ENCODE measurements at places on chromosomes 5 and 9.

DNA sequence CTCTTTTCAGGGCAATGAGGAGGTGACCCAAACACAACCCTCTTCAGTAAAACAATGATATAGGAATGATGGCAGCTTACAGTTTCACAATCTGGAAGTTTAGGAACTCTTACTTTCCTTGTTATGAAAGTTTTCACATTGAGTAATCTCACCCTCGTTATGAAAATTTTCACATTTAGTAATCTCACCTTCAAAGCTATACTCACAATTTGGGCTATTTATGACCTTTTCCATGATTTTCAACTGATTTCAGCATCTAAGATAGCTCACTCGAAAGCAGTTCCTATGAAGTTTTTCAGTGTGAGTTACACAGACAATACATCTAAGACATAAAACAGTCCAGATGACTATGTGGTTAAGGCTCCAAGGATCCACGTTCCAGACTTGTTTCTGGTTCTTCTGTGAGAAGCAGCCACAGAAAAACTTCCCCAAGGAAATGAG is 57.1 kb downstream of the FOXD1 start:
- no peak overlapping the region for H3K4me3 ChIP-seq
- peak overlapping the region; percentile 18 for H3K27ac ChIP-seq
- DNase-seq = no peak
- H3K36me3 ChIP-seq = no peaks in the 10 kb centered on the region
- H3K27me3 ChIP-seq = no peaks in the 10 kb centered on the region

GRCh38 chr5:27875148-27875547 is 836.8 kb upstream of the CDH9 start:
- H3K36me3 ChIP-seq = no peaks in the 10 kb centered on the region
- H3K27ac ChIP-seq = no peak overlapping the region
- H3K27me3 ChIP-seq = no peaks in the 10 kb centered on the region
- H3K4me3 ChIP-seq = no peak overlapping the region
- no peaks in the 10 kb centered on the region for H3K4me1 ChIP-seq

- DNase-seq = peak; percentile 91
- peaks cover 34% of the 10 kb centered on the region for H3K4me1 ChIP-seq
- H3K27me3 ChIP-seq = no peaks in the 10 kb centered on the region
- H3K4me3 ChIP-seq = no peak overlapping the region
Observed at GRCh38 chr5:134247428-134248224, 21.8 kb upstream of the PPP2CA start.

GRCh38 chr5:89324990-89325389 is 442.0 kb upstream of the MEF2C start:
- no peaks in the 10 kb centered on the region for H3K27me3 ChIP-seq
- no peak overlapping the region for H3K4me3 ChIP-seq
- no peak overlapping the region for H3K27ac ChIP-seq
- H3K4me1 ChIP-seq = no peaks in the 10 kb centered on the region
- no peaks in the 10 kb centered on the region for H3K36me3 ChIP-seq

- no peak overlapping the region for H3K27ac ChIP-seq
- H3K4me1 ChIP-seq = no peaks in the 10 kb centered on the region
- no peaks in the 10 kb centered on the region for H3K27me3 ChIP-seq
Observed at GRCh38 chr5:74464512-74465209, 175.9 kb downstream of the ENC1 start.

DNA sequence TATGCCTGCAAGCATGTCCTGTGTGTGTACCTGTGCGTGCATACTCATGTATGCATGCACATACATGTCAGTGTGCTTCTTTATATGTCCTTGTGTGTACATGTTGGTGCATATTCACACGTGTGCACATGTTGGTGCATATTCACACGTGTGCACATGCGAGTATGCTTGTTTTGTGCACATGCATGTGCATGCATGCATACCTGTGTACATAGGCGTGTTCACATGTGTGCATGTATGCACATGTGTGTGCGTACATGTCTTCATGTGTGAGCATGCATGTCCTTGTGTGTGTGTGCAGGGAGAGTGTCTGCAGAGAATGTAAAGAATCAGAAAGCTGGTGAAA is 72.2 kb upstream of the FCN2 start:
- H3K4me3 ChIP-seq = no peak overlapping the region
- H3K27me3 ChIP-seq = no peaks in the 10 kb centered on the region
- no peak overlapping the region for H3K27ac ChIP-seq

GRCh38 chr9:74817816-74818215 is 69.9 kb downstream of the TRPM6 start:
- H3K27ac ChIP-seq = no peak overlapping the region
- no peaks in the 10 kb centered on the region for H3K27me3 ChIP-seq
- no peaks in the 10 kb centered on the region for H3K4me1 ChIP-seq

- DNase-seq = no peak
- H3K4me3 ChIP-seq = no peak overlapping the region
- H3K27ac ChIP-seq = no peak overlapping the region
- H3K36me3 ChIP-seq = no peaks in the 10 kb centered on the region
- H3K27me3 ChIP-seq = no peaks in the 10 kb centered on the region
- H3K4me1 ChIP-seq = no peaks in the 10 kb centered on the region
Observed at GRCh38 chr5:2674456-2674855, 77.0 kb downstream of the IRX2 start.

GRCh38 chr5:170740551-170741205 is 42.8 kb upstream of the GABRP start:
- no peak for DNase-seq
- H3K27ac ChIP-seq = no peak overlapping the region
- no peaks in the 10 kb centered on the region for H3K36me3 ChIP-seq

DNA sequence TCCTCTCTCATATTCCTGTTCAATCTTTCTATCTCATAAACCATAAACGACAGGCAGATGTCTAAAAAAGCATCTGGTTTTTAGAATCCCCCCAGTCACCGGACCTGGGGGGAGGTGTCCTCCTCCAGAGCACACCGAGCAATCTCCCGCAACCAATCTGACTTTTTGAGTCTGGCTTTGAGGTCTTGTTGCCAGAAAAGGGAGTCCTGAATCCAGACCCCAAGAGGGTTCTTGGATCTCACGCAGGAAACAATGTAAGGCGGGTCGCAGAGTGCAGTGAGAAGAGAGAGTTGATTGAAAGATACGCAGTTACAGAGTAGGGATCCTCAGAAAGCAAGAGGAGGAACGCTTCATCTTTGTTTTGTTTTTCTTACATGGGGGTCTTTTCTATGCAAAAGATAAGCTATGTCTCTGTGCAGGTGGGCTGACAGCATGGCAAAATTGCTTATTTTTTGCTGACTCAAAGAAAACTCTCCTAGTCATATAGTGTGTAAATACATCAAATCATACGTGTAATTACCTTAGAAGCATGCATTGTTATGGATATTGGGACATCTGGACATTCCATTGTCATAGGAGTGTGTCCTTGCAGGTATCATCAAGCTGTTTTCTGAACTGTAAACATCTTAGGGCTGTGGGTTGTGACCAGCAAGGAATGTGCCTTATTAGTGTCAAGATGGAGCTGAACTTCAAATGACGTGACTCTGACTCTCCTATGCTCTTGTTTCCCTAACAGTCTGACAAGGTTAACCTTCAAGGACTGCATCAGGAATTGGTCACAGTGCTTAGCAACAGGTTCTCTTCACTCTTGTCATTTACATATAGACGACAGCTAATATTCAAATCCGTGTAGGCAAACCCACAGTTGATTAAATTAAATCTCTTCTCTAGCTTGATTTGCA is 159.3 kb upstream of the DAPK1 start:
- no peak overlapping the region for H3K27ac ChIP-seq
- H3K4me3 ChIP-seq = no peak overlapping the region
- H3K4me1 ChIP-seq = no peaks in the 10 kb centered on the region
- H3K36me3 ChIP-seq = no peaks in the 10 kb centered on the region
- H3K27me3 ChIP-seq = no peaks in the 10 kb centered on the region

DNA sequence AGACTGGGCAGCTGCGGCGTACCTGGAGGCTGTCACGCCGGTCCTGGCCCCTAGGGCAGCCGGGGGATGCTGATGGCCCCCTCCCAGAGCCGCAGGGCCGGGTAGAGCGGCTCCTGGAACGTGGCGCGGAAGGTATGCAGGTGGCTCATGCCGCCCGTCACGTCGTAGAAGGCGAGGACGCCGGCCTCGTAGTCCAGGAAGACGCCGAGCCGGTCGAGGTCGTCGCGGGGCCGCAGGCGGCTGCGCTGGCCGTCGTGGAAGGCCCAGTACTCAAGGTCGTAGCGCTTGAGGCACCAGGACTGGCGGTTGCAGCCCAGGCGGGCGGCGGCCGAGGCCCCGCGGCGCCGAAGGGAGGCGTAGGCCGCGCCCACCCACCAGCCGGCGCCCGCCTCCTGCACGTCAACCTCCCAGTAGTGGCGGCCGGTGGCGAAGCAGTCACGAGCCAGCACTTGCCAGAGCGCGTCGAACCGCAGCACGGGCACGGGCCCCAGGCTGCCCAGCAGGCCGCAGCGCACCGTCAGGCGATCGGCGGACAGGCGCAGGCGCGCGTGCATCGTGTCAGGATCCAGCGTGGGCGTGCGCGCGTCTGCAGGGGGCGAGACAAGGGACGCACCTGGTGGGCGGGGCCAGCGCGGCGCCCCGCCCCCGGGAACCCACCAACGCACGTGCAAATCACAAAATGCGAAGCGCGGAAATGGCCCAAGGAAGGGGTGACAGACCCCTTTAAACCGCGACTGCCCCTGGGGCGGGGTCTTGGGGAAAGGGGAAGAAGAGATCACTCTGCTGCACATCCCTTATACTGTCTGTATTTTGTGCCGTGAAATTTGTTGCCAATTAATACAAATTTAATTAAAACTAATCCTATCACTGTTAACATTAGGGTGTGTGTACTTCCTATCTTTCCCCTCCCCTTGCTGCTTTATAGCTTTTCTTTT is 31.2 kb downstream of the NANS start:
- H3K4me3 ChIP-seq = no peak overlapping the region
- H3K36me3 ChIP-seq = no peaks in the 10 kb centered on the region
- no peaks in the 10 kb centered on the region for H3K4me1 ChIP-seq
- no peaks in the 10 kb centered on the region for H3K27me3 ChIP-seq
- no peak for DNase-seq

- H3K27me3 ChIP-seq = no peaks in the 10 kb centered on the region
- H3K27ac ChIP-seq = peak overlapping the region; percentile 82
- DNase-seq = peak; percentile 60
- peaks cover 2% of the 10 kb centered on the region for H3K36me3 ChIP-seq
Observed at GRCh38 chr9:137611623-137612609, 6.4 kb downstream of the ARRDC1 start.

GRCh38 chr5:82754036-82754746 is 323.0 kb downstream of the TMEM167A start:
- no peaks in the 10 kb centered on the region for H3K36me3 ChIP-seq
- H3K27me3 ChIP-seq = no peaks in the 10 kb centered on the region
- no peak overlapping the region for H3K27ac ChIP-seq
- no peak for DNase-seq

- no peaks in the 10 kb centered on the region for H3K27me3 ChIP-seq
- H3K27ac ChIP-seq = no peak overlapping the region
- H3K4me1 ChIP-seq = no peaks in the 10 kb centered on the region
- H3K36me3 ChIP-seq = no peaks in the 10 kb centered on the region
- H3K4me3 ChIP-seq = no peak overlapping the region
- DNase-seq = no peak
Observed at GRCh38 chr5:60010328-60010727, 116.8 kb upstream of the PDE4D start.

DNA sequence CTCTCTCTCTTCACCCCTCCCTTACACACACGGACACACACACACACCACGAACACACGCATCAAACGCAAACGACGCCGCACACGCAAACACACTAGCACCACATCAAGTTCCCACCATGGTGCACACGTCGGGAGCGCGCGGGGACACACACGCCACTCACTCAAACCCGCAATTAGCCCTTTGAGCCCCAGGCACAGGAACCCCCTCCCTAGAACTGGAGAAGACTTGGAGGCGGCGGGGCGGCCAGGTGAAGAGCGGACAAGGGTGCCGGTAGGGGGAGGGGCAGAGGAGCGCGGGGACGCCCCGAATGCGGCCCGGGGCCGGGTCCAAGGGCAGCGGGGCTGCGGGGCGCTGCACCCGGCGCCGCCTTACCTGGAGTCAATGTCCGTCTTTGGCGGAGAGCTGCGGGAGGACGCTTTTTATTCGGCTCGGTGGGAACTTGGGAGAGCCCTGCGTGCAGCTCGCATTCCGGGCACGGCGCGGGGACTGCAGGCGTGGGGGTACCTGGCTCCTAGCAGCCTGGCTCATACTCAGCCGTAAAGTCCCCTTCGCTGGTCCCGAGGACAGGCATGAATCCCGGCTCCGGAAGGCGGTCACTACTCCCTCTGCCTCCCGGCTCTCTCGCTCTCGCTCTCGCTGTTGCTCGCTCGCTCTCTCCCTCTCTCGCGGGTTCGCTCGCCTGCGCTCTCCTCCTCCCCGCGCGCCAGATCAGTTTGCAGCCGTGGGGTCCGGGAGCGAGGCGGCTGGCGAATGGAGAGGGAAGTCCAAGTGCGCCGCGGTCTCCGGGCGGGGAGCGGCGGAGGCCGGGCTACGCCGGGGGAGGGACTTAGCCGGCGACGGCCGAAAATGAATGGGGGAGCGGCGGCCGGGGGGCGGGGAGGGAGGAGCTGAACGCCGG is at the start of gene BRINP1:
Gene BRINP1, minus strand, starts transcription at position 755 of the 901 bp plus-strand sequence. CDS start 56,080 bp downstream, outside the sequence.
- H3K36me3 ChIP-seq = no peaks in the 10 kb centered on the region
- DNase-seq = no peak
- no peaks in the 10 kb centered on the region for H3K27me3 ChIP-seq
- H3K27ac ChIP-seq = no peak within 1 kb of the TSS
- H3K4me1 ChIP-seq = no peaks in the 10 kb centered on the region

DNA sequence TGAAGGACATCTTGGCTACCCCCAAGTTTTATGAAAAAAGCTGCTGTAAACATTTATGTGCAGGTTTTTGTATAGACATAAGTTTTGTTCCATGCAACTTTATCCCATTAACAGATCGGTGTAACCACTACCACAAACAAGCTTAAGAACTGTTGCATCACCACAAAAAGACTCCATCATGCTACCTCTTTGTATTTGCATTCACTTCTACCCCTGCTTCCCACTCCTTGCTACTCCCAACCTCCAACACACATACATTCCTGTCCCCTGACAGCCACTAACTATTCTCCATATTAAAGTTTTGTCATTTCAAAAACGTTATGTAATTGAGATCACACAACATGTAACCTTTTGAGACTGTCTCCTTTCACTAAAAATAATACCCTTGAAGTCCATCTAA is 57.8 kb upstream of the LHFPL2 start:
- DNase-seq = no peak
- H3K36me3 ChIP-seq = no peaks in the 10 kb centered on the region
- H3K4me1 ChIP-seq = no peaks in the 10 kb centered on the region
- no peaks in the 10 kb centered on the region for H3K27me3 ChIP-seq

GRCh38 chr9:20562051-20562450 is 60.2 kb downstream of the MLLT3 start:
- no peak overlapping the region for H3K4me3 ChIP-seq
- H3K36me3 ChIP-seq = no peaks in the 10 kb centered on the region
- no peak overlapping the region for H3K27ac ChIP-seq
- no peaks in the 10 kb centered on the region for H3K27me3 ChIP-seq
- DNase-seq = no peak
- no peaks in the 10 kb centered on the region for H3K4me1 ChIP-seq

DNA sequence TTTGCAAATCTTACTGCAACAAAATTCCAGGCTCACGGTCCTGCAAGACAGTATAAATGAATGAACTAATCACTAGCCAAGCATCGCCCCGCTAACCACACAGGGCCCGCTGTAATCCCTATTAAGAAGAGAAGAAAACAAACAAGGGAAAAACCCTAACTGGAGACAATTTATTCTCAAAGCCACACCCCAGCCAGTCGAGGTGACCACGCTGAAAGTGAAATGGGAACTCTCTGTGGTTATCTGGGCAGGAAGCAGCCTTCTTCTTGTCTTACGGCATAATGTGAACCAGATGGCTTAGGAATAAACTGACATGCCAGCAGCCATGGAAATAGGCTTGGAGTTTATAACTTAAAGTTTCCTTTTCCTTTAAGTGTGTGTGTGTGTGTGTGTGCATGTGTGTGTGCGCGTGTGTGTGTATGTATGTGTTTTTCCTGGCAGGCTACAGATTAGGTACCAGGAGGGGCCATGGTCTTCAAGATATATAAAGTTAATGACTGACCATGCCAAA is 120.2 kb downstream of the SEMA6A start:
- H3K27me3 ChIP-seq = no peaks in the 10 kb centered on the region
- DNase-seq = no peak
- H3K4me1 ChIP-seq = no peaks in the 10 kb centered on the region
- H3K27ac ChIP-seq = no peak overlapping the region
- no peaks in the 10 kb centered on the region for H3K36me3 ChIP-seq

All from Panc1 (cell line).